Brain (organoid and tissue), 16 donors: ENCODE measurements at places on chromosomes 3 and 15. TPM values are rescaled to one million over a fixed set of nuclear protein-coding genes. Genes with fewer than 3 reads are reported as not detected.

The CYFIP1 gene
- polyA plus RNA-seq: 41.4 TPM

The GOLGA6L10 gene
- polyA plus RNA-seq: 0.85 TPM

The GOLGA8J gene
- not detected for polyA plus RNA-seq

The TGM4 gene
- polyA plus RNA-seq: not detected

The CCR3 gene
- polyA plus RNA-seq: not detected

The CCDC54 gene
- polyA plus RNA-seq: not detected

The FOXB1 gene
- polyA plus RNA-seq: 1.9 TPM

The CFAP100 gene
- polyA plus RNA-seq: not detected

The GUCA1C gene
- polyA plus RNA-seq: not detected

The FANCD2OS gene
- not detected for polyA plus RNA-seq

The RBPMS2 gene
- polyA plus RNA-seq: 4.5 TPM

The ZBTB11 gene
- polyA plus RNA-seq: 5.8 TPM

The CHL1 gene
- polyA plus RNA-seq: 5.4 TPM

The XYLB gene
- polyA plus RNA-seq: 2.3 TPM

The TEX55 gene
- 0.37 TPM for polyA plus RNA-seq

The GP9 gene
- polyA plus RNA-seq: not detected

The CPEB1 gene
- polyA plus RNA-seq: 13.5 TPM

The HRG gene
- not detected for polyA plus RNA-seq

The ARL8B gene
- 27.7 TPM for polyA plus RNA-seq

The CRYBG3 gene
- polyA plus RNA-seq: 1.1 TPM

The VWA5B2 gene
- 8.0 TPM for polyA plus RNA-seq

The EPHB1 gene
- 3.4 TPM for polyA plus RNA-seq

The GOLGA8M gene
- polyA plus RNA-seq: not detected

The CILP gene
- polyA plus RNA-seq: not detected

The RARB gene
- 3.7 TPM for polyA plus RNA-seq
